ENCODE measurements at places on chromosomes 3 and 15. TPM values are rescaled to one million over a fixed set of nuclear protein-coding genes. Genes with fewer than 3 reads are reported as not detected.

- DNase-seq: no peak
Observed at GRCh38 chr3:179973931-179974361, 62.8 kb downstream of the PEX5L start.

- DNase-seq: no peak
Observed at GRCh38 chr15:83613714-83614113, 40.2 kb upstream of the ADAMTSL3 start.

GRCh38 chr3:60269377-60269776 lies 981.9 kb downstream of the FHIT start:
- no peak for DNase-seq

GRCh38 chr3:153621953-153622352 lies 459.9 kb downstream of the RAP2B start:
- no peak for DNase-seq

- DNase-seq: no peak
Observed at GRCh38 chr15:52802110-52802509, 12.0 kb upstream of the ONECUT1 start.

DNA sequence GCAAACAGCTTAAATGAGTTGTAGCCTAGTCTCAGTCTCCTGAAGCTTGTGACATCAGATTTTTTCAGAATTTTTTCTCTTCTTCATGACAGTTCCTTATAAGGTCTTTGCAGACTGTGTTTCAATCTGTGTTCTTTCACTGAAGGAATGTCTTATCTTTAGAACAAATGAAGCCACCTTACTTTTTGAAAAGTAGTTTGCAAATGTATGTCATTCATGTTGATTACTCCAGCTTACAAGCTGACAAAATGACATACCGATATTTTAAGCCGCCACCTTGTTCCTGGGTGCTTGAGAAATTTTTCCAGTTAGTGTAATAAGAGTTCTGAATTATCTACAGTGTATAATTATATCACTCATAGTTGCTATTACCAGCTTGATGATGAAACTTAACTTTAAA lies 57.0 kb downstream of the ASTE1 start:
- no peak for DNase-seq

- DNase-seq: no peak
Observed at GRCh38 chr3:31421314-31422048, 111.2 kb upstream of the STT3B start.

CRABP1 gene
- polyA plus RNA-seq: 49.0 TPM

DNA sequence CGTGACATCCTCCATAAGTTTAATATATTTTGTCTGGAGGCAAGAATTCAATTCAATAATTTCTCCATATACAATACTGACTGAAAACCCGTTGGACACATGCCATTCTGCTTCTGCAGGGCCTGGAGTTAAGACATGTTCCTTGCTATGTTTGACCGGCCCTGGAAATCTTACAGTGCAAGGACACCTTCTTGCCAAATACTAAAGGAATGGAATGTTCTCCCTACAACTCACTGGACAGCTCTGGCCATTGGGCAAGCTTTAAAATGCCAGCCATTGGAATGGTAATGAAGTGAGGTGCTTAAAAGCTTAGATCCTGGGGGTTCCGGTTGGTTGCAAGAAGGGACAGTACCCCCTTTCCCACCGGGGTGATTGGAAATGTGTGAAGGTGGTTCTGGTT lies 329.8 kb upstream of the PROK2 start:
- no peak for DNase-seq

GASK1A gene
- polyA plus RNA-seq: 3.1 TPM

GRCh38 chr3:130779486-130779885 lies 32.9 kb upstream of the PIK3R4 start:
- no peak for DNase-seq

GRCh38 chr3:159045279-159045885 lies 243.5 kb downstream of the MFSD1 start:
- no peak for DNase-seq

GUCA1C gene
- polyA plus RNA-seq: 0.27 TPM

TFDP2 gene
- 97.9 TPM for polyA plus RNA-seq

DNA sequence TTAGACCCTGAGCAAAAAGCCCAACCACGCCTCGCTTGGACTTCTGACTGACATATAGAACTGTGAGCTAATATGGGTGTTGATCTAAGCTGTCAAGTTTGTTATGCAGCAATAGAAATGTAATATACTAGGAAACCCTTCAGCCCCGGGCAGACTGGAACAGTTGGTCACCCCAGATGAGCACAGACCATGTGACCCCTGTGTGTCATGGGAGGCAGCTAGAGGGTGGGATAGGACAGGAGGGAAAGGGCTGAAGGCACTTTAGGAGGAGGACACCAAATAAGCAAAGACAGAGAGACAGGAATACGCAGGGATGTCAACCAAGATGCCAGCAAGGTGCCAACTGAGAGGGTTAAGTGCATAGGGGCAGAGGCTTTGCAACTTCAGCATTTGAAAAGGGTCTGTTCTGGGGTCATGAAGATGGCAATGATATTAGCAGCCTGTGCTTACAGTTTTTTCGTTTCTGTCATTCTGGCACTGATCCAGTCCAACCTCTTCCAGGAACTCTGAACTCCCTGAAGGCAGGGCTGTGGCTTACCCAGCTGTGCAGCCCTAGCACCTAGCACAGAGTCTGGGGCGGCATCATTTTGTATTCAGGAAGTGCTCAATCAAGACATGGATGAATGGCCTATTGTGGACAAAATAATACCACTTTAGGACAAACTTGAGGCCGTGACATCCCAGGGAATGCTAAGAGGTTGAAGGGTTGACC lies 51.4 kb downstream of the HES1 start:
- no peak for DNase-seq

DNA sequence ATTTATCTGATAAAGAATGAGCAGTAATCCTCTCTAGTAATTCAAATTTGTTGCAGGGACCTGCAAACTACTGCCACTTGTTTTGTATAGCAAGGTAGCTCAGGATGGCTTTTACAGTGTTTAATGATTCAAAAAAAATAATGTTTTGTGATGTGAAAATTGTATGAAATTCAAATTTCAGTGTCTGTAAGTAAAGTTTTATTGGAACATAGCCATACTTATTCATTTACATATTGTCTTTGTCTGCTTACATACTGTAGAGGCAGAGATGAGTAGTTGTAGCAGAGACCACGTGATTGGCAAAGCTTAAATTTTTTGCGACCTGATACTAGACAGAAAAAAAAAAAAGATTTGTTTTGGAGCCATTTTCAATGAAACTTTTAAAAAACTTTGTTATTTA lies 6.5 kb upstream of the UTS2B start:
- no peak for DNase-seq

SLC2A2 gene
- 13.7 TPM for polyA plus RNA-seq

DNA sequence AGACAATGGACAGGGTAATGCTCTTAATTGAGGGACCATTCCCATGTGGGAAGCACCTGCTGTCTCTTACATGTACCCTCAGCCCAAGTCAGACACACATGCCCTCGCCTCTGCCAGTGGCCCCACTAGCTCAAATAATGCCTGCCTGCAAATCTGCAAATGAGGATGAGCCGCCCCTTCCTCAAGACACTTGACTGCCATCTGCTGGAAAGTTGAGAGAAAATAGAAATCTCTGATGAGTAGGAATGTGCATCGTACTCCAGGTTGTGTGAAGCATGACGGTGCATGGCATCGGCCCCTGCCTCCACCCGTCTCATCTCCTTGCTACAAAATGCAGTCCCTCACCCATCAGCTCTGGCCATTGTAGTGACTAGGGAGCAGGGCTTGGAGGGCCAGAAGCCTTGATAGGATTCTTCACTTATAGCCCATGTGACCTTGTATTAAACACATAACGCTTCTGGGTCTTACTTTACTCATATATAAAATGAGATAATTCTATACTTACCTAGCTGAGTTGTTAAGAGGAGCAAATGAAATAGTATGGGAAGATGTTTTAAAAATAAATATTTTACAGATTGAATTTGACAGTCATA lies 6.3 kb upstream of the SCN5A start:
- peak; percentile 59 for DNase-seq

DNA sequence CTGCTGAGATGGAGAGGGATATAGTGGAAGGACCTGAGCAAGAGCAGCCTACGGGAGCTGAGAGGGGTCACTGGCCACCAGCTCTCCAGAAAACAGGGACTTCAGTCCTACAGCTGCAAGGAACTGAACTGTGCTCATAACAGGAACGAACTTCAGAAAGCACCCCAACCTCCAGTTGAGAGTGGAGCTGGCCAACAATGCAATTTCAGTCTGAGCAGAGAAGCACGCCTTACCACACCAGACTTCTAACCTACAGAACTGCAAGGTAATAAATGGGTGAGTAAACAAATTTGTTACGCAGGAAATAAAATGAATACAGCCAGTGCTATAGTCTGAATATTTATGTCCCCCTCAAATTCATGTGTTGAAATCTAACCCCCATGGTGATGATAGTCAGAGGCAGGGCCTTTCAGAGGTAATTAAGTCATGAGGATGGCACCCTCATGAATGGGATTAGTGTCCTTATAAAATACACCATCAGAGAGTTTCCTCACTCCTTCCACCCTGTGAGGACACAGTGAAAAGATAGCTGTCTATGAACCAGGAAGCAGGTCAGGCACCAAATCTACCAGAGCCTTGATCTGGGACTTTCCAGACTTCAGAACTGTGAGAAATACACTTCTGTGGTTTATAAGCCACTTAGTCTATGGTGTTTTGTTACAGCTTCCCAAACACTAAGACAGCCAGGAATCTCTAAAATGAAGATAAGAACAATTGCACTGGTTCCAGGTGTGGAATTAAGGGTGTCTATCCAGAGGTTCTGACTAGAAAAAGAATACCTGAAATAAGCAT lies 58.6 kb downstream of the SYNM start:
- DNase-seq: no peak

DNA sequence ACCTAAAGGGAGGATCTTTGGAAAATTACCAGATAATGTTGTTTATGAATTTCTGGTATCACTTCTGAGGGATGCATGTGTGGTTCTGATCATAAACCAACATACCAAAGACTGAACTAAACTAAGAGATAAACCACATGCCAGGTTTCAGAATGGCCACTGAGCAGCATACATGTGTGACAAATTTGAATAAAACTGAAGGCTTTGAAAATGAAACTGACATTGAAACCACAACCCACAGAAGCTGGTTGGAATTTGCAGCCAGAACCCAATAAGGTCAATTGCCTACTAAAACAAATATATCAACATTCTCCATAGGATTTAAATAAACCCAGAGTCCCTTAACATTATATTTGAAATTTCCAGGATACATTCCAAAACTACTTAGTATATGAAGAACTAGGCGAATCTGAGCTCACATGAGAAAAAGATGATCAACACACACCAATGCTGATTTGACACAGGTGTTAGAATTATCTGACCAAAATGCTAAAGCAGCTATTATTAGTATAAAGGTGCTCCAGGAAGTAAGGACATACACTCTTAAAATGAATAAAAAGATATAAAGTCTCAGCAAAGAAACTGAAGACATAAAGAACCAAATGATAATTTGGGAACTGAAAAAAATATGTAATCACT lies 125.0 kb downstream of the ZNF280D start:
- DNase-seq: no peak

DNA sequence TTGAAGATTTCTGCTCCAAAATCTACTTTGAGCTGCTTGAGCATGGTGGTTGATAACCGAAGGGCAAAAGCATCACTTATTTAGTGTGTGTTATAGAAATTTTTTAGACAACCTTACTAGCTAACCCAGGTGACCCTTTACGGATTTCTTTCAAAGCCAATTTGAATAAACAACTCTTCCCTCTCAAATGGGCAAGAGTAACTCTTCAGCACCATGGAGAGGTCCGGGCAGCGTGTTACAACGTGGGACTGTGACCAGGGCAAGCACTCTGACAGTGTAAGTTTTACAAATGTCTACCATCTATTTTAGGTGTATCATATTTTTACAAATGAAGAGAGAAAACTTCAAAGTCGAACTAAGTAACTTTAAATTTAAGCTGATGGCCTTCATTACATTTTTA lies 471.8 kb downstream of the MFSD1 start:
- DNase-seq: no peak

- DNase-seq: no peak
Observed at GRCh38 chr3:56251343-56251945, 216.8 kb downstream of the ERC2 start.

- no peak for DNase-seq
Observed at GRCh38 chr15:81213982-81214381, 17.3 kb downstream of the IL16 start.

FBXW12 gene
- 0.24 TPM for polyA plus RNA-seq

DNA sequence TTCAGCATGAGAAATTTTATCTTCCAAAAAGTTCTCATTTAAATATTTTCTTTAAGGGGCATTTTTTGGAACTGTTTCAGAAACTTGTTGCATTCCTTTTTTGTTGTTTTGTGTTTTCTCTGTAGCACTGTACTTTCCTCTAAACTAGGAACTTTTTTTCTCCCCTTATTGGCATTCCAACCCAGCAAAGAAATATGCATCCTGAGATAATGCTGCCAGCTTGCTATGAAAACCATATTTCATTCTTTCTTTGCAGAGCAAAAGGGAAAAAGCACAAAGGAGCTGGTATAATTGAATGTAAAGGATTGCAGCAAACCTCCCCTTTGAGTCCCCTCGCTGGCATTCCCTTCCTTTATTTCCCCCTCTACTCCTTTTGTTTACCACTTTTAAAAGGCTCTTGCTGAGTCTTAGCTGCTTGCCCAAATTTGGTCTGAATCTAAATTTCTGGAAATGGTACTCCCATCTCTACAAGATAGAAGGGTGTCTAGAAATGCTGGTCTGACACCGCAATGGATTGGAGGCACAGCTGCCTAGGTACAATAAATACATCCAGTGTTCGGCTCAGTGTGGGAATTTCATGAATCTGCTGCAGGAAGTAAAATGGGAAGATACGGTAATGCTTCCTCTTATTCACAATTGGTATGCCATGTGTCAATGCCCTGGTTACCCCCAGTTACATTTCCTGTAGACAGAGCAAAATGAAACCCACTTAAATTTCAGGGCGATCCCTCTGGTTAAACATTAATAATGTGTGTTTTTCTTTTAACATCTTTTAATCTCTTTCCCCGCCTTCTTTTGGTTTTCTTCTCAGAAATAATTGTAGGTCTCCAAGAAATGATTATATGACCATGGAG lies 156.6 kb downstream of the MEIS2 start:
- no peak for DNase-seq

DNA sequence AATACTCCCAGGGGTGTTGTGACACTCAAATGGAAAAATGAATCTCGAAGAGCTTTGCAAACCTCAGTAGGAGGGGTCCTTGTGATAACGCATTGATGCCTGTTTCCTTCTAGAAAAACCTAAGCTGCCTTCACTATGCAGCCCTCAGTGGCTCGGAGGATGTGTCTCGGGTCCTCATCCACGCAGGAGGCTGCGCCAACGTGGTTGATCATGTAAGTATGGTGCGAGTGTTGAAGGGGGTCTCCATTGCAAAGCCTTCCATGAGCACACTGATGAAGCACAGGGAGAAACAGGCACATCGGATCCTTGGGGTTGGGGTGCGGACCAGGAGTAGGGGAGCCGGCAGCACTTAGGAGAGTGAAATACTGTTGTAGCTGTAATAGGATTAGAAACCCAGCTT lies 22.3 kb downstream of the ANKDD1A start:
- no peak for DNase-seq

DNA sequence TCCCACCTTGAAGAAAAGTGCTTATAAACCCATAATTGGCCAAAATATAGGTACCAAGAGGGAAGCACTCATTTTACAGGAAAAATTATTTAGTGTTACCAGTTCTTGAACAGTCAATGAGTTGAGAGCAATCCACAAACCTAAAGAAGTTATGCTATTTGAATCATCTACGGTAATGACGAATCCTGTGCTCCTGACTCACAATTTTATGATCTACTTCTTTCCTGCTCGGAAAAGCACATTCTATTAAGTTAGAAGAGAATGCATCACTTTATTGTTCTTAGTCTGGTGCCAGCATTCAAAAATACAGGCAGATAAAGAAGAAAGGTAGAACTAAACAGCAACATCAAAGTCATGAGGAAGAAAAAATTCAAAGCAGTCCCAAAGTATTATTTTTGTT lies 33.2 kb downstream of the CHRM5 start:
- no peak for DNase-seq

All from left renal cortex interstitium (tissue), 4 donors.